ENCODE measurements at places on chromosomes 5 and 9. TPM values are rescaled to one million over a fixed set of nuclear protein-coding genes. Genes with fewer than 3 reads are reported as not detected.

The HIGD2A gene
- 108 TPM for total RNA-seq

The PCDHB5 gene
- total RNA-seq, result 8.5 TPM

The ENTPD8 gene
- total RNA-seq, result 2.5 TPM

The ANKRD18A gene
- 12.9 TPM for total RNA-seq

- DNase-seq, result no peak
Measured at GRCh38 chr5:107467137-107467932, 203.4 kb downstream of the EFNA5 start.

GRCh38 chr5:80987078-80987766 is 27.1 kb downstream of the RASGRF2 start:
- no peak for DNase-seq

DNA sequence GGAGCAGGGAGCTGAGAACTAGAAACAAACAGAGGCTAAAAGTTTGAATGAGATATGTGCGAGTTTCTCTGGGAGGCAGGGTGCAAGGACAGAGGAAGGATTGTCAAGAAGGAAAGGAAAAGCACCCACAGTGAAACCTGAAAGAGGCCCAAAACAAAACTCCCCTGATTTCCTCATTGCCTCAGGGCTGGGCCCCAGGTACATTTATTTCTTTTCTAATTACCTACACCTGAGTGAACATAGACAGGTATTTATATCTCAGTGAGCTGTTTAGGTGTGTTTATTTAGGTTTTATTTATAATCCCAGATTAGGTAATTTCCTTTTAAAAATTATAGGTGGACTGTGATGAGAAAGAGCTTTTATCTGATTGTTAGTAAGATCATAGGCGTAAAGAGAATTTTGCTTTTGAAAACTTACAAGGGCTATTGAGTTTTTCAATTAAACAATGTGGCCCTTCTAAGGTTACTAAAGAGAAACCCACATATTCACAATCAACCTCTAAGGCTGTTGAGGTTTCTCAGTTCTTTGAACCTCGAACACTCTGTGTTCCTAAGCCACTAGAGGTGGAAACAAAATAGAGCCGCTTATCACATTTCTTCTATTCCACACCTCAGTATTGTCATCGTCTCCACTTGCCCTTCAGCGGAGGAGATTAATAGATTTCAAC is 344.8 kb downstream of the ZNF608 start:
- no peak for DNase-seq

DNA sequence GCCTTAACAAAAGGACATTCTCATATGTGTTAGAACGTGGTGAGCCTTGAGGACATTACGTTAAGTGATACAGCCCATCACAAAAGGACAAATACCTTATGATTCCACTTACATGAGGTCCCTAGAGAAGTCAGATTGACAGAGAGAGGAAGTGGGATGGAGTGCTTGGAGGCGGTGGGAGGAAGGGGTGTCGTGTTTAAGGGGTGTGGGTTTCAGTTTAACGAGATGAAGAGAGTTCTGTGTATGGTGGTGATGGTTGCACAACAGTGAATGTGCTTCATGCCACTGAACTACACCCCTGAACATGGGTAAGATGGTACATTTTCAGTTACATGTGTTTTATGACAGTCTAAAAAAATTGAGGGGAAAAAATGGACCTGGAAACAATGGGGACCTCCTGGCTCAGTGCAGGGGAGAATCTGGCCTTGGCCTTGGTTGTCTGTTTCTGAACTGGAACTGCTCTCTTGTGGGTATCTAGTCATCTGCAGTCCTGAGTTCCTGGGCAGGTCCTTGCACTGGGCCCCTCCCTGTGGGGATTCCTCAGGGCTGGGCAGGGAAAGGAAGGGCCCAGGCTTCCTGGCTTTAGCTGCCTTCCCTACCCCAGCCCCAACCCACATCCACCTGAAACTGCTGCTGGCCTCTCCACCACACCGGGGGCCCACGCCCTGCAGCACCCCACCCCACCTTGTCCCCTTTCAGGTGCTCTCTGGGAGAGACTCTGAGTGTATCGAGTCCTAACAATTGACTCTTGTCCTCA is 17.8 kb downstream of the LRRC8A start:
- no peak for DNase-seq

DNA sequence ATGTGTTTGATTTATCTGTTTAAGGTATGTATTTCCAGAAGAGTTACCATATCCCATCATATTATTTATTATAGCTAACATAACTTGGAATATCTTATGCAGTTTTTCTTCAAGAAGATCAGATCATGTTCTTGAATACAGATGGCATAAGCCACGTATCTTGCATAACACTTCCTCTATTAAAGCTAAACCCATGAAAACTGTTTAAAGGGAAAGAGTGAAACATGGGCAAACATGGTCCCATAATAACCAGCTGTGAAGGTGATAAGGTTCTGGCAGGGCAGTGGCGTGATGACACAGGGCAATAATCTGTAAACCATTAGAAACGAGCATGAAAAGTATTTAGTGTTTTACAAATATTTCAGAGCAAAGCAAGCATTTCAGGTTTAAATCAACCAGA is 34.2 kb downstream of the EFNA5 start:
- no peak for DNase-seq

DNA sequence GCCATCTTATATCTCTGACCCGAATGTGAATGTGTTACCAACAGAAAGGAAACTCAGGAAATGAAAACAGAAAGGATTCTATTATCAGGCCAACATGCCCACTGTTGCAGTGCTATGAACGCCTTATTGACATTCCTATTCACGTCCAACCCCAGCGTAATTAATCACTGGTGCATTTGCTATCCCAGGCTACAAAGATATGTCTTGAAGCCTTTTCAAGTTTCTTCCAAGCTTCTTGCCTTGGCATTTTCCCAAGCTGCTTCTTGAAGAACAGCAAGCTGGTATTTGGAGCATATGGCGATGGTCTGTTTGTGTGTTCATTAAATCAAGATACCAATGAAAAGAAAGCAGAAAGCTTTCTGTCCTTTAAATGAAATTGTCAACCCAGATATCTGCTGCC is 579.2 kb upstream of the ZNF462 start:
- no peak for DNase-seq

DNA sequence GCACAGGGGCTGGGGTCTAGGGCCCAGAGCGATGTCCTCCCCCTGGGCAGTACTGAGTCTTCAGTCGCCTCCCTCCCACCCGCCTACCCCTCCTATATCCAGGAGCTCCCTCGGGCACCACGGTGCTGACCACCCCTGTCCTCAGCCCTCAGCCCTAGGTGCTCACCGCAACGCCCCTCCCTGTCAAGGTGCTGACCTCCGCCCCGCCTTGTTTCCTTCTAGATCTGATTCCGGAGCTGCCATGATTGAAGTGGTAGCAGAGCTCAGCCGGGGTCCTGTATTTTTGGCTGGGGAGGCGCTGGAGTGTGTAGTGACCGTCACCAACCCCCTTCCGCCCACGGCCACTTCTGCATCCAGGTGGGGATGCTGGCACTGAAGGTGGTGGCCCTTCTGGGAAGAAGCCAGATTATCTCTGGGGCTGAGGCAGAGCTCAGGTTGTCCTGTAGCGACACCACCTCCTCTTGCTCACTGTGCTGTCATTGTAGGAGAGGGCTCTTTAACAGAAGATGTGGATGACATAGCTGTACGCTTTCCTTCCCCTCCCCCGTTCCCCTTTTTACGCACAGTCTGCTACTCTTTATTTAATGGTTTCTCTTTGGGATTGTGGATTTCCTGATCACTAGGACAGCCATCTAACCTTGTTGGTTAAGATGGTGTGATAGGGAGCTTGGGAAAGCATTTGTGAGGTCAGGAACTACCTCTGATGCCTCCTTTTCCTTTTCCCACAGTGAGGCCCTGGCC is 598 bp downstream of the RGP1 start:
- DNase-seq, result peak; percentile 37

GRCh38 chr5:65535529-65535987 is 27.4 kb downstream of the CENPK start:
- DNase-seq, result no peak
